ENCODE measurements at places on chromosomes 12 and 14.

DNA sequence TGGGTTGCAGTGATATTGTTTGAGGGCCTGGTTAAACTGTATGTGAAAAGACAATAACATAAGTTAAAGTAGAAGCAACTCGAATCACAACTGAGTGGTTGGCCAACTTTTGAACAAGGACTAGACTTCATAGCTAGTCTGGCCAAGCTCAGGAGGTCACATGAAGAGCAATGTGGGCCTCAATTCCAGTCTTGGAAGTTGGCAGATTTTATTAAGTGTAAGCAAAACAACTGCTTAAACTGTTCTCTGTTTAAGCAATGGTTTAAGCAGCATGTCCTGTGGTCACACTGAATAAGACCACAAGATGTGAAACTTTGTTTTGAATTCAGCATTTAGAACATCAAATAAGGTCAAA lies 100.4 kb downstream of the TMTC3 start:
- no peak for DNase-seq

- DNase-seq = no peak
Measured at GRCh38 chr14:88327497-88327896, 4.4 kb upstream of the KCNK10 start.

DNA sequence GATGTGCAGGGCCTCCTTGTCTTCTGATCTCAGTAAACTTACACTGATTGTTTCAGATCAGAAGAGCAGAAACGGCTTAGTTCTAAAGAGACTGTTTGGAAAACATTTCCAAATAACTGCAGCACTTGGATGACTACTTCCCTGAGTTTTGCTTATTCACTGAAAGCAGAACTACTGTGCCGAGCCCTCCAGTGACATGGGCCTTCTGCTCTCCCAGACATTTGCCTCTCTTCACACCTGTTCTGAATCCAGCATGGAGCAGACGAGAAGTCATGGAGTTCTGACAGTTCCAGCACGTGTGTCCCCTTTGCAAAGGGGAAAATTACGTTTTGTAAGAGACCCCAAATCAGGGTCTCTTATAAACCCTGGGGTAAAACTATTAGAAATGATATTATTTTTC lies 31.4 kb downstream of the ETNK1 start:
- DNase-seq = no peak

DNA sequence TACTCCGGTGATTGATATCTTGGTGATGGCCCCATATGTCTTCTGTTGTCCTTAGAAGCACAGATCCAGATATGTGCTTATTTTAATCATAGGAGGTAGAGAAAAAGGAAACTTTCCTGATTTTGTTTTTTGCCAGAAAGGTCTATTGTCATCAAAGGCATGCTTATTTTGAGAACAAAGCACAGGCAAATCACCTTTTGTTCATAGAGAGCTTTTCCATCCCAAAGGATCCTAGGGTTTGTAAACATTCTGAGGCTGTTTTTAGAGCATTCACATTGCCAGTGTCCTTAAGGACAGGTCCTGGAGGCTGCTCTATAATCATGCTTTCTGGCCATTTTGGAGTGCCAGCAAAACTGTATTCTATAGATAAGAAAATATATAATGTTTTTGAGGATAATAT lies 148.5 kb upstream of the SEL1L start:
- no peak for DNase-seq

DNA sequence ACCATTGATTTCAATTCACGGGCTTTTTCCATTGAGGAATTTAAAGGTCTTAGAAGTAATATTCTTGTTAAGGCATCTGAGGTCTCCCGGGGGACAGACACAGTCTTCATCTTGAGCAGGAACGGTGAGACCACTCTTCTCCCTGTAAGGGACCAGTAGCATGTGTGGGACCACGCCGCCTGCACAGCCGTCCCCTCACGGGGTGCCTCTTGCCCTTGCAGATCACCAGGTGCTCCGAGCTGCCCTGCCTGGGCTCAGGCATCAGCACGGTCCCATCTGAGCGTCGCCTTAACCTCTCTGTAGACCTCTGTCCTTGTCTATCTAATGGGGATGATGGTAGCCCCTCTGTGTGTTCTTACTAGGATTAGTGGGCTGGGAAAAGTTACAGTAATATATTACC lies 74.1 kb downstream of the PPP2R5C start:
- no peak for DNase-seq

- no peak for DNase-seq
Measured at GRCh38 chr12:11162502-11162901, 8.5 kb upstream of the SMIM10L1 start.

DNA sequence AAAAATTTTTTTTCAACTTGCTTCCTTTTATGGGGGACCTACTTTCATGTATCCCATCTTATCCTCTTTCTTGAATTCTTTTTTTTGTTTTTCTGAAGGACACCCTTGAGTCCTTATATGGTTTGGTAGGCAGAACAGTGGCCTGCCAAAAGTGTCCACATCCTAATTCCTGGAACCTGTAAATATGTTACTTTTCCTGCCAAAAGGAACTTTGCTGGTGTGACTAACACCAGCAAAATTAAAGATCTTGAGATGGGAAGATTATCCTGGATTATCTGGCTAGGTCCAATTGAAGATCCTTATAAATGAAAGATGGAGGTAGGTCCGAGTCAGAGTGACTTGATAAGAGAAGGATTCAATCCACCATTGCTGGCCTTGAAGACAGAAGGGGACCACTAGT lies 5.3 kb downstream of the NUBPL start:
- no peak for DNase-seq

DNA sequence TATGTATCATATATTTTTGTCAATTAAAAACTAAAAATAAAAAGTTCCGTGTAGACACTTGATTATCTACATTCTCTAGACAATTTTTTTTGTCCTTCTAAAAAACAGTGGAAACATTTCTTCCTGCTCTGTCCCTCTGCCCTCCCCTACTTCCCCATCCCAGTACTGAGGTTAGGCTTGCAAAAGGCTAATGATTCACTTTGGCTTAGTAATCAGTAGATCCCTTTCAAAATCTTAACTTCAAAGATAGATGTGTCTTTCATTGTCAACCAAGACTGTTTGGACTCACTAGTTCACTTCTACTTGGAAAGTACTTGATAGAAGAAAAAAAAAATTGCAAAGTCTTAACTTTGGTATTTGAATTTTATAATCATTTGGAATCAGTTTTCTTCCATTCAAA lies 3.8 kb downstream of the SETD3 start:
- no peak for DNase-seq
